CD4-positive, alpha-beta T cell treated with Interleukin-21 for 1 hour (primary cell): ENCODE measurements at places on chromosomes 2 and 18.

- DNase-seq = no peak
Observed at GRCh38 chr2:240569998-240570530, 1.8 kb downstream of the RNPEPL1 start.

GRCh38 chr2:28745876-28746275, 5.8 kb upstream of the PPP1CB start:
- DNase-seq = no peak

DNA sequence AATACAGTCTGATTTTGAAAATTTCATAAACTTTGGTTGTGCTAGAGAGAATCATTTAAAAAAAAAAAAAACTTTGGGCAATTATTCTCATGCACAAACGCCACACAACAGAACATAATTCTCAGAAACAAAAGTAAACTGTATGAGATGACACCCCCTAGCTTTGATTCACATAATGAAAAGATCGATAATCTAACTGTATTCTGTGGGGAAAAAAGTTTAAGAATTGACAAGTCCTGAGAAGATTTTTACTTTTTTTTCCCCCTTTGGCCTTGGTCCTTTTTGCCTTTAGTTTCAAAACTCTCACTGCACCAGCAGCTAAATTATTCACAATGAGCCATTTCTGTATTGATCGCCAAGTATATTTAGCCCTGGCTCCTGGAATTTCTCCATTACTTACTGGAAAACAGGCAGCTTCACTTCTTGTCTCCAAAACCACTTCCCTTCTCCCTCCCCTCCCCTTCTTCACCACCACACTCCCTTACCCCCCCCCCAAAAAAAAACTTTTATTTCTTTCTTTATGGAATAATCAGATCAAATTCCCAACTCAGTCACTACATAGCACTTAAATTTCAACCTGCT, 2.0 kb downstream of the IKZF2 start:
- DNase-seq = no peak

DNA sequence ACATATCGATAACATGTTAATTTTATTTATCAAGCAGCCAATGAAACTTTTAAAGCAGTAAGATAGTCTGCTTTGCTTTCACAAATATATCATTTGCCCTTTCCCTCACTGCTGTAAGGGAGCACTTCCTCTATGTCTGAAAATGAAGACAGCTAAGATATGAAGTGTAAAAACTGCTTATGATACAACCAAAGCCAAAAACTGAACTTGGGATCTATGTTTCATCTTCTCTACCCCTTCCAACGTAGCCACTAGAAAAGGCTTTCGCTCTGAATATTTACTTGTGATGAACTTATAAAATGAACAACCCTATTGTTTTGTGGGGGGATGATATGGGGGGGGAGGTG, 140.3 kb downstream of the TCF4 start:
- no peak for DNase-seq

DNA sequence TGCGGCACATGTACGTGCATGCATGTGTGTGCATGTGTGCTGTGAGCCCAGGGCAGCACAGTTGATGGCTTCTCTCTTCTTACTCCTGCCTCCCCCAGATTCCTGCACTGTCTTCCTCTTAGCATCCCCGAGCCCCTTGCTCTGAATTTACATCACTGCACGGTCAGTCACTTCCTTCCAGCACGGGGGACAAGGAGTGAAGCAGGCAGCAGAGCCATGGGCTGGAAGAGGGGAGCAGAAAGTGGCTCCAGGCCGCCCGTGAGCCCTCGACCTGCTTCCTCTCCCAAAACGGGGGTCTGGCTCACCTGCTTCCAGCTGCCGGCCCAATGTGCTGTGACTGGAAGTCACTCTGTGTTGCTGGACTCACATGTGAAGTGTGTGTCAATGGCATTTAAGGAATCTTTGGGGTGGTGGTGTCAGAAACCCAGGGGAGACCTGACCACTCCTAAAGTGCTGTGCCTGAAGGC, 106.1 kb downstream of the FAM210A start:
- no peak for DNase-seq

GRCh38 chr2:74957886-74958273, 563 bp upstream of the POLE4 start:
- no peak for DNase-seq

- no peak for DNase-seq
Observed at GRCh38 chr2:229401171-229401865, 130.2 kb upstream of the PID1 start.

- DNase-seq = no peak
Observed at GRCh38 chr2:39232141-39232540, 11.6 kb downstream of the CDKL4 start.

DNA sequence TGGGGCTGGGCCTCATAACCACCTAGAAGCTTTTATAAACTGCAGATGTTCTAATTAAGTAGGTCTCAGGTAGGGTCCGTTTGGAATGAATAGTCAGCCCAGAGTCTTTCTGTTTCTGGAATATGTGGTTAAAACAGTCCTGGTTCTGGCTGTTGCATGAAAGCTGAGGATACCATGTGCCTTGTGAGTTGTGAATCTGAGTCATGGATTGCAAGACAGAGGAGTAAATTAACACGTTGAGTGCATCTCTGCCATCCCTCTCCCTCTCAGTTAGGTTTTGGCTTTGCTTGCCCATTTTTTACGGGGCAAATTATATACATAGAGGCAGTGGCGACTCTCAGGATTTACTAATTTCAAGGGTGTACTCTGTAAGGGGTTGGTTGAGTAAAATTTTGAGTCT, 59.1 kb downstream of the NCK2 start:
- DNase-seq = no peak

DNA sequence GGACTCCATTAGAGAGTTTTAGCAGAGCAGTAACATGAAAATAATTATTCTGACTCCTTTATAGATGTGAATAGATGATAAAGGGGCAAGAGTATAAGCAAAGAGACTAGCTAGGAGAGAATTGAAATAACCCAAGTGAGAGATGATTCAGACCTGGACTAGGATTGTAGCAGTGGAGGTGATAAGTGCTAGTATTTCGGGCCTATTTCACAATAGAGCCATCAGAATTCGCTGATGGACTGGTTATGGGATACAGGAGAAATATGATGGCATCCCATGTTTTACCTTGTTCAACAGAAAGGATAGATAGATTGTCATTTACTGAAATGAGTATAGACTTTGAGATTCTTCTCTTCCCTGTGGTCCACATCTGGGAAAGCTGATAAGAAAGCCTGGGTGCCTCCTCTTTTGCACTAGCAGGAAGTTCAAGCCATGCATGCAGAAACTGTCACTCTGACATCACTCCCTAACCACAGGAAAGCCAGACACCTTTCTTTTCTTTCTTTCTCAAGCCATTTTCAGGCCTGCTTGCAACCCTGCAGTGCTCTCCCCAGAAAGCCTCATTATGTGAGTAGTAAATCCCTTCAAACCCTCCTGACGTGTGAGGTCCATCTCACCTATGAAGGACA, 25.3 kb downstream of the DYNAP start:
- DNase-seq = no peak

DNA sequence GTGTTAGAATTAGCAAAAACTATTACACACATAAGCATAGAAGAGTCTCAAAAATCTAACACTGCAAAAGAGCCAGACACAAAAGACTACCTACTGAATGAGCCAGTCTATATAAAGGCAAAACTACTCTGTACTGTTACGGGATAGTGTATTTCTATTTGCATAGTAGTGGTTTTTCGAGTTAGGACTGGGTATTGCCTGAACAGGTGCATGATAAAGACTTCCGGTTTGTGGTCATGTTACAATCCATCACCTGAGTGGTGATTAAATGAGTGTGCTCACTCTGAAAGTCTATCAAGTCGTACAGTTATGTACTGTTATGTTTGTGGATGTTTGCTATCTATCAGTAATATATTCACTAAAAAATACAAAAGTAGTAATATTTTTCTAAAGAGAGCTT, 523.3 kb upstream of the SYT4 start:
- no peak for DNase-seq

- DNase-seq = no peak
Observed at GRCh38 chr2:55498582-55498981, 20.9 kb upstream of the CFAP36 start.

GRCh38 chr2:160365716-160366367, 127.8 kb downstream of the RBMS1 start:
- DNase-seq = no peak

GRCh38 chr2:44573996-44574395, 212.2 kb downstream of the CAMKMT start:
- no peak for DNase-seq

GRCh38 chr2:198036029-198036879, 231.9 kb downstream of the PLCL1 start:
- no peak for DNase-seq

GRCh38 chr2:120653046-120653445, 82.6 kb upstream of the GLI2 start:
- DNase-seq = no peak

GRCh38 chr2:163417596-163418337, 318.0 kb downstream of the FIGN start:
- DNase-seq = no peak
